ENCODE measurements at places on chromosomes 16 and 17.
A peak's percentile ranks its signal among the peaks of the same experiment; 100 is the strongest.

DNA sequence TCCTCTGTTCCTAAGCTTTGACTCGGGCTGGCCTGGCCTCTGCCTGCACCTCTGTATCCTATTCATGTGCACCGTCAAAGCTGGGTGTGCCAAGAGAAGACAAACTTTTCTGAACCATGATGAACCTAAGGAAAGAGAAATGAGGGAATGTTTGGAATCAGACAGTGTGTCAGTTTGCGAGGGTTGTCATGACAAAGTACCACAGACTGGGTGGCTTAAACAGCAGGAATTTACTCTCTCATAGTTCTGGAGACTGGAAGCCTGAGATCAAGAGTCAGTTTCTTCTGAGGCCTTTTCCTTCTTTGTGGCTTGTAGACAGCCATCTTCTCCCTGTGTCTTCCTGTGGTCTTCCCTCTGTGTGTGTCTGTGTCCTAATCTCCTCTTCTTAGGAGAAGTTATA, 129.0 kb downstream of the KATNIP start:
- peak; percentile 66 for DNase-seq

DNA sequence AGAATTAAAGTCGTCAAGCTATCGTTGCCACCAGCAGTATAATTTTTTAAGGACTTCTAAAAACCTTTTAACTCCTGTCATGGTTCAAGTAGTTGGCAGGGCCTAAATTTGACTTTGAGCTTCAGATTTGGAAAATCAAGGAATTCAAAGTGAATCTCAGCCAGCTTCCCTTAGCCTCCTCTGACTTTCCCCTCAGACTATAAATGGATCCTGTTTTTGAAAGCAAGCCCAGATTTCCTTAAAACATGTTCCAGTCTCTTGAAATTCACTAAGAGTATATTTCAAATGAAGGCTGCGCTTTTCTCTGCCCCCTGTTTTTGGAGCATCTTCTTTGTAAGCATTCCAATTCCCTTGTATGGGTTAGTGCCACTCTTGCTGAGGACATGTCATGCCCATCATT, 101.8 kb upstream of the CDH8 start:
- DNase-seq: no peak

DNA sequence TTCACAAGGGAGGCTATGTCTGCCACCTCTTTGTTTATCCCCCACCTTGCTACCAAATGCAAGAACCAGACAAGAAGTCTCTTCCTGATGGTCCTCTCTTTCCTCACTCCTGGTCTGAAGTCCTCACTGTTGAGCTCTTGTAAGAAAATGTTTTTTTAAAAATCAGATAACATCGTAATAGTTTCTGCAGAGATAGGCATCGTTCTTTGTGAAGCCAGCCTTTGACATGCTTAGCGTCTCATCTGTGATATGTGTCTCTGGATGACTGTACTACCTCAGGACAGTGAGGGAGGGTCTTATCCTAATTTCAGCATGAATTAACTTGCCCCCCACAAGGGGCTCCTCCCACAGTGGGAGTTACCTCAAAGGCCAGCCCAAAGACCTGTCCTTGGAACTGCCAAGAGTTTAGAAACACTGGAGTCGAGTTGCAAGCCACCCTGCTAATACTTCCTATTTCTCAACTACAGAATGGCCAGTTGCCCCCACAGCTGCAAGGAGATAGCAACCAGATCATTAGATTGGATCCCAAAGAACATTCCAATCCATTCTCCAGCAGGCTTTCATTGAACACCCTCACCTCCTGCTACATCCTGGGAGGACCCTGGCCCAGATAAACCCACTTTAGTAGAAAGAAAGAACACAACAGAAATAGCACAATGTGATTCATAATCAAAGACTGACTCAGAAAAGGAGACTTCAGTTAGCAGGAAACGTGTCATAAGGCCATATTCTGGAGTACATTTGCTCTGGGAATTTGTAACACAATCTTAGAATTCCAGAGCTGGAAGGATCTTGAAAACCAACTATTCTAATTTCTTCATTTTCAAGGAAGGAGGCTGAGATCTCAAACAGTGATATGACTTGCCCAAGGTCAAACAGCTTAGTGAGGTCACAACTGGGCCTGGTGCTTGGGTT, 151.0 kb downstream of the IRX3 start:
- DNase-seq: peak; percentile 72

- no peak for DNase-seq
These were observed 20.9 kb downstream of the ZFHX3 start for GRCh38 chr16:73026754-73027684.

DNA sequence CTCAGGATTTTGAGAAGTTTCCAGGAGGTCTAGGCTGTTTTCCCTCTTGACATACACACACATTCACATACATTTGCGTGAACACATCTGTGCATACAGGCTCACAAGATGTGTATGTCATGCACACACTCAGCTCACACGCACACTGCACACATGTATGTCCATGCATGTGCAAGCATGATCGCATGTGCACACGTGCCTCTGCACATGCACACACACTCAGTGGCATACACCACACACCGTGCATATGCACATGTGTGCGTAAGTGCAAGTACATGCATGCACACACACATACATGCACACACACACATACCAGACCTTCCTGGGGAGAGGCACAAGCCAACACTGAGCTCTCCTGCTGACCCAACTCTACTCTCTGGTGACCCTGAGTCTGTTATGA, 171.4 kb downstream of the RBFOX3 start:
- DNase-seq: no peak

GRCh38 chr17:32722733-32723132, 154.2 kb downstream of the MYO1D start:
- DNase-seq: no peak

GRCh38 chr17:51427856-51428255, 167.5 kb downstream of the UTP18 start:
- DNase-seq: no peak

- DNase-seq: no peak
These were observed 18.4 kb downstream of the SYT17 start for GRCh38 chr16:19186408-19186807.

- DNase-seq: no peak
These were observed 3.0 kb upstream of the NFAT5 start for GRCh38 chr16:69562813-69563212.

DNA sequence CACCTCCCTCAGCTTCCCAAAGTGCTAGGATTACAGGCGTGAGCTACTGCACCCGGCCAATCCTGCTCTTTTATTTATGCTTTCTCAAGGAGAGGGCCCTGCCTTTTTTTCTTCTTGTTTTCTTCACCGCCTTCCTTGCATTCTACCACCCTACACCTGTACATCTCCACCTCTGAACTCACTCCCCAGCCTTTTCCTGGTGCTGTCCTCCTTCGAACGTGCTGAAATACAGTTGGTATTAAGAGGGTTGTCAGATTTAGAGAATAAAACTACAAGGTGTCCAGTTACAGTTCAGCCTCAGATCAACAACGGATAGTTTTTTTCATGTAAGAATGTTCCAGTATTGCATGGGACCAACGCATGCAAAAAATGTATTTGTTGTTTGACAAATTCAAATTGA, 1.7 kb downstream of the PIRT start:
- no peak for DNase-seq

- peak; percentile 41 for DNase-seq
These were observed 88.4 kb upstream of the CDH5 start for GRCh38 chr16:66278111-66278531.

- DNase-seq: peak; percentile 45
These were observed 52.6 kb downstream of the CCDC57 start for GRCh38 chr17:82160075-82160474.
